Stimulated activated CD8-positive, alpha-beta memory T cell treated with anti-CD3 and anti-CD28 coated beads, Interleukin-15, amount 100 ng/mL, for 48 hours (primary cell): ENCODE measurements at places on chromosomes 12 and 14.
A peak's percentile ranks its signal among the peaks of the same experiment; 100 is the strongest.

DNA sequence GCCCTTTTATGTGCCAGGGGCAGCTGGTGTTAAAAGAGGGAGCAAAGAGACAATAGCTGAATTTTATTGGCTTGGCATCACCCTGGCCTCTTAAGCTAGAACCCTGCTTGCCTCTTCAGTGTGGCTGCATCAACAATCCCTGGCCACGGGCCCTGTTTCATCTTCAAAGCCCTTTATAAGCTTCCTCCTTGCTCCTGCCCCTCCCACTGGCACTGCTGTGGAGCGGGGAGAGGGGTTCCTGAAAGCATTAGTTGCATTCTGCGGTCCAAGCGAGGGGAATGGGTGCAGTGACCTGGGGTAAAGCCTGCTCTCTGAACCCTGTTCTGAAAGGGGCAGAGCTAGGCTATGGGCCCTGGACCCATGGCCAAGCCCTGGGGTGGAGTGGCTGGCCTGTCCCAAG, 220 bp upstream of the KRT83 start:
- no peak for DNase-seq

GRCh38 chr12:6321905-6322304, 11.4 kb downstream of the PLEKHG6 start:
- no peak for DNase-seq

DNA sequence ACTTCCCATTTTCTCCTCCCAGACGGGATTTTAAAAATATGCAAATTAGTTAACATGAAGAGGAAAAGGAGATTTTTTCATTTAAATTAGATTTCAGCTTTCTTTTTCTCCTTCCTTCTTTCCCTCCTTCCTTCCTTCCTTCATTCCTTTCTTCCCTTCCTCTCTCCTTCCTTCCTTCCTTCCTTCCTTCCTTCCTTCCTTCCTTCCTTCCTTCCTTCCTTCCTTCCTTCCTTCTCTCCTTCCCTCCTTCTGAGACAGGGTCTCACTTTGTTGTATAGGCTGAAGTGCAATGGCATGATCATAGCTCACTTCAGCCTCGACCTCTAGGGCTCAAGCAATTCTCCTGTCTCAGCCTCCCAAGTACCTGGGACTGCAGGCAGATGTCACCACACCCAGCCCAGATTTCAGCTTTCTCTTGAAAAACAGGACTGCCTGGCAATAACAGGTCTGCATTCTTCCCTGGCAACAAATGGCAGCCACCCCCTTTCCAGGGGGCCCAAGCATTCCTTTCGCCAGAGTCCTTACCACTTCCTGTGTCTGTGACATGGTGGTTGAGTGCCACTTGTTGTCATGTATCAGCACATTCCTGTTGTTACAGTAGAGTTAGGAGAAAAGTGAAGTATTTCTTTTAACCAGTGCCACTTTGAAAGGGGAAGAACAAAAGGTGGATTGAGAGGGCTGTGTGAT, 119.1 kb downstream of the PTPN11 start:
- DNase-seq: no peak

DNA sequence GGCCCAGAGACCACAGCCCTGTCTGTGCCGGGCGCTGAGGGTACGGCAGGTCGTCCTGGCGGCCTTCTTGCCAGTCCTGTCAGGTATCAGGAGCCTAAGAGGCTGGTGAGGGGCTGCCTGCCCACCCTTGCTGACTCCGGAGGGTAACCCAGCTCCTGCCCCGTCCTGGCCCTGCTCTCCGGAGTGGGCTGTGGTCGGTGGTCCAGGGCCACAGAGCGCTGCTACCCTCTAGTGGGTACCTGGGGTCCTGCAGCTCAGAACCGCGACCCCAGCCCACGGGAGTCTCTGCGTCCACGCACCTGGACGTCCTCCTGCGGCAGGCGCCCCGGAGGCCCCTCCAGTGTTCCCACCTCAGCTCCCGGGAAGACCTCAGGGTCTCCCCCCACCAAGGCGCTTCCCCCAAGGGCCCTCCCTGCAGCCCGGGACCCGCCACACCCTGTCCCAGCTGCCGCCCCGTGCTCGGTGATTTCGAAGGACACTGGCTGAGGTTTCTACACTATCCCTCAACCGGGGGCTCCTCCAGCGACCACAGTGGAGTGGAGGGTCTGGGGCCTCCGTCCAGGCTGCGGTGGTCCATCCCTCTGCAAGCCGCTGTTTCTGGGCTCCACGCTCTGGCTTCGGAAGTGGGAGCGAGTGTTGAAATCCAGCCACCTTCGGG, 75.9 kb upstream of the FBRSL1 start:
- DNase-seq: no peak

GRCh38 chr12:117702741-117703140, 266.0 kb downstream of the KSR2 start:
- no peak for DNase-seq

GRCh38 chr12:90675106-90675505, 279.9 kb downstream of the CCER1 start:
- DNase-seq: no peak

DNA sequence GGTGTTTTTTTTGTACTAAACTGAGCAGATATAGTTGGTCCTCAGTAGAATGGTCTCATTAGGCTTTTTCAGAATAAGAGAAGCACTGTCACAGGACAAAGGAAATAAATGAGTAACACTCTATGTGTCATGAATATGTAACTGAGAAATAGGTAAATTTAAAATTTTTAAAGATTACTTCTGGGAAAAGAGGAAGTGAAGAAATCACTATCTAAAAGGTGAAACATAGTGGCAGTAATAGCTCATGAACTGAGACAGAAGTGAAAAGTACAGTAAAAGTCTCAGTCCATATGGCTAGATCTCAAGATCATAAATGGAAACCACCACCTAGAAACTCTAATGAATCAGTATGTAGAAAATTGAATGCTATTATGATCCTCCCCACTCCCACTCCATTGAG, 89.3 kb upstream of the TTC7B start:
- DNase-seq: no peak

DNA sequence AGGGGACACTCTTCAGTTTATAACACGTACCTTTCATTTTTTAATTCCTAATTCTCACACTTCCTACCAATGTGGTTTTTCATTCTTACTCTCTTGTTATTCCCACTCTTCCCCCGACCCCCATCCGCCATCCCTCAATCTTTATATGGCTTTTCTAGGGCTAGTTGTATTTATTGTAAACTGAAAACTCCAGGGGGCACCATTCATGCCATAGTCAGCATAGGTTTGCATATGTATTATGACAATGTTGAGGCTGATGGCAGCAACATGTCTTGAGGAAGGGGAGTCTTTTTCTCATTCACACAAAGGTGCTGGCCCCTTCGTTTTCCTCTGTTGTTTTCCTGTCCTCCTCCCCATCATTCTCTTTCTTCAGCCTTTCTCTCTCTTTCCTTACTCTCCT, 27.7 kb upstream of the LTA4H start:
- DNase-seq: no peak

- no peak for DNase-seq
Observed at GRCh38 chr12:114041590-114041989, 75.5 kb upstream of the RBM19 start.

- no peak for DNase-seq
Observed at GRCh38 chr12:92574051-92574783, 128.6 kb upstream of the PLEKHG7 start.

DNA sequence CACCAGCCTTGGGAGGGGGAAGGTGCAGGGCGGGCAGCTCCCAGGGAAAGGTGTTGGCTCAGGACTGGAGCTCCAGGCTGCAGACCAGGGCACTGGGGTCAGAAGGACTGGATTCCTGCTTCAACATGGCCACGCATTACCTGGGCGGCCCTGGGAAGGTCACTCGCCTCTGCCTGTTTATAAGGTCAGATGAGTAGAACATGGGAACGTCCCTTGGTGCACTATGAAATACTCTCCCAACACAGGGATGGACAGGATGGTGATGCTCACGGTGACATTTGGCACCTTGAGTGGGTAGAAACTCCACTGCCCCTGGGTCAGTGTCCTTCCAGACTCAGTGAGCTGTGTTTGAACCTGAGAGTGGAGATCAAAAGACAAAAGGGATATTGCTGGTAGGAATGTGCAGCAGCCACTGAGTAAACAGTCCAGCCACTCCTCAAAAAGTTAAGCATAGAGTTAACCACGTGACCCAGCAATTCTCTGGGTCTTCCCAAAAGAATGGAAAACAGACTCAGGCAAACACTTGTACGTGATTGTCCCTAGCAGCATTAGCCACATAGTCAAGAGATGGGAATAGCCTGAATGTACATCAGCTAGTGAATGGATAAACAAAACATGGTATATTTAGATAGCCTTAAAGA, 9.1 kb upstream of the BDKRB2 start:
- no peak for DNase-seq

- DNase-seq: no peak
Observed at GRCh38 chr12:127548123-127548553, 718.8 kb upstream of the TMEM132C start.

GRCh38 chr12:20272161-20272560, 96.2 kb upstream of the PDE3A start:
- no peak for DNase-seq

DNA sequence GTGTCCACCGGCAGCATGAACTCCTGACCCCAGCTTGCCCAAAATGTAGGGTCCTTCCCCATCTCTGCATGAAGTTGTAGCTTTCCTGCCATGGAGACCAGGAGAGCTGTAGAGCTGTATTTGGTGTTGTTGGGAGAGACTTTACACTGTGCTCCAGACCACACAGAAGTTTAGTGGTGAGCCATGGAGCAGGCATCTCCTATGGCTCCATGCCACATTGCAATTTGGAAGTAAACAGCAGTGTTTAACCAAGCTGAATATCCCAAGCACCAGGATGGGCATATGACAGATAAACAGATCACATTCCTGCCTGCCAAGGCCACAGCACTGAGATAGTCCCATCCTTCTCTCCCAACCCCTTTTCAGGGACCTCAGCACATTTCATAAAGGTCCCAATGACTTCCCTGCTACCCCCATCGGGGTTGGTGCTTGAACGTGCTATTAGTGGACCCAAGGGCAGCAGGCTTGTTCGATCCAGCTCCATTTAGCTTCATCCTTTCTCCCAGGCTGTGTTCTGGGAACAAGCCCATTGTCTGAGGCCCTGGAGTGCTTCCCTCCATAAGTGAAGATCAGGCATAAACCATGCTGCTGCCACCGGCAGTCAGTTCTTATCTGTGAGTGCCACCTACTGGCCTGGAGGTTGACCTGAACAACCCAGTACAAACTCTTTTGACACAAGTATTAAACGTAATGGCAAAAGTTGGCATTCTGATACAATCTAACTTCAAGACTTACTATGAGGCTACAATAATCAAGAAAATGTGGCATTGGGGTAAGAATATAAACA, 172.3 kb upstream of the ATXN7L3B start:
- no peak for DNase-seq

- DNase-seq: no peak
Observed at GRCh38 chr14:87940894-87941293, 52.1 kb downstream of the GALC start.

DNA sequence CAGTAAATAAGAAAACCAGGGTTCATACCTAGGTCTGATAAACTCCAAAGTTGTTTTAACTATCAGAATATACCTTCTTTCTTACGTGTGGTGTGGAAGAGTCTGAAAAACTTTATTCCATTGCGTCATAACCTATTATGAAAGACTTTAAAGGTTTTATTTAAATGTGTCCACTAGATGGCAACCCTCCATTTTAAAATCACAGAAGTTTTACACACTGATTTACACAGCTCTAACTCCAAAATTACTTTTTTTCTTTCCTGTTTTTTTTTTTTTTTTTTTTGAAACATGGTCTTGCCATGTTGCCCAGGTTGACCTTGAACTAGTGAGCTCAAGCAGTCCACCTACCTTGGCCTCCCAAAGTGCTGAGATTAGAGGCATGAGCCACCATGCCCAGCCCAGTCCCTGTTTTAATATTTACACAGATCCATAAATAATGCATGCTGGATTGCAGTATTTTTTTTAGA, 17.3 kb upstream of the TMPRSS12 start:
- no peak for DNase-seq

DNA sequence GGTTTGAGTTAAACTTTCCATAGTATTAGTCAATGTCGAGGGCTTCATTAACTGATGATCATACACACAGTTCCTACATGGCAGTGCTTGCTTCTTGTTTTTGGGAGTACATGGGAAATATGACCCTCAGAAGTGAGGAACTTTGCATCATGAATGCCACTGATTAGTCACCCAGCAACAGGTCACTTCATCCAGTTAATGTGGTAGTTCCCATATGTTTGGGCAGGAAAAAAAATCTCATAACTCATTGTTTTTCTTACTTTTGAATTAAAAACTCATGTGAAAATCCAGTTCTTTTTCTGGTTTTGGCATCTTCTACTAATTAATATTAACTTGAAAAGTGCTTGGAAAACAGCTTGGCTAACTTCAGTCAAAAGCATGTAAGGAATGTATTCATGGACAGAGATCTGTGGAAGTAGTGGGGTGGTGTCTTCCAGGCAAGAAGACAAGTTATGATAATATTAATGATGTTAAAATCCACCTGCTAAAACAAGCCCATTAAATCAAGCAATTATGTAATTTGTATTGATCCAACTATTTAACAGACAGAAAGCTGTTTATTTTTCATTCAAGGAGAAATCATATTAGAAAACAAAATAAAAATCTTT, 309.1 kb upstream of the NAV3 start:
- DNase-seq: no peak

- peak; percentile 25 for DNase-seq
Observed at GRCh38 chr14:81400202-81400678, at the start of gene STON2. Gene STON2, minus strand, starts transcription at chr14:81400324. Its CDS starts 1,942 bp downstream, at chr14:81398382.

DNA sequence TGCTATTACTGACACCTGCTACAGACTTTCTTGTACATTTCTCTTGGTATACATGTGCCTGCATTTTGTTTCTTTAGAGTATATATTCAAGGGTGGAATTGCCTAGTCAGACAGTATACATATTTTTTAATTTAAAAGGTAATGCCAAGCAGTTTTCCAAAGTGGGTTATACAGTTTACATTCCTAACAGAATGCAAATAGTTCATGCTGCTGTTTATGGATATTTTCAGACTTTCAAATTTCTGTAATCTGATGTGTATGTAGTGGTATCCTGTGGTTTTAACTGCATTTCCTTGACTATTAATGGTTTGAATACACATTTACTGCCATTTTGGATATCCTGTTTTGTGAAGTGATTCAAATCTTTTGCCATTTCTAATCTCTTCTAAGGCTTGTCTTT, 55.5 kb upstream of the VCPKMT start:
- no peak for DNase-seq

- no peak for DNase-seq
Observed at GRCh38 chr12:119694111-119694510, 26.2 kb downstream of the PRKAB1 start.

DNA sequence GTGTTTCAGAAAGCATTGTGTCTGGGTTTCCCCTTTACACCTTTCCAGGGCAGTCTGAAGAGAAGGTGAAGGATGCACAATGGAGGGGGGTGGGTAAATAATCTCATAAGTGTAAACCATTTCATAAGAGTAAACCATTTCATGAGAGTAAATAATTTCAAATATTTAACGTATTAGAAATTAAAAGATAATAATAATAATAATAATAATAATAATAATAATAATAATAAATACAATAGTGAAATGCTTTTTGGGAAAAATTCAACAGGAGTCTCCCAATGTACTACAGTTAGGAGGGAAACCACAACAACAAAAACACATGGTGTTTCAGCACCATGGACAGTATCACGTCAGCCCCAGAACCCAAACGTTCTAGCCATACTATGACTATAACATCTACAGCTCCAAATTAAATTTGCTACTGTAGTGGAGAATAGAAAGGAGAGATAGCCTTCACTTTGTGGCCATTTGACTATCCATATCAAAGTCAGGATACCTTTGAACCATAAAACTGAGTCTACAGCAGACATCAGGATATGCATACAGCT, 691.8 kb downstream of the BCL11B start:
- no peak for DNase-seq
